ENCODE measurements at places on chromosomes 12 and 14.

- DNase-seq: no peak
These were observed 6.9 kb upstream of the RD3L start for GRCh38 chr14:103949131-103949790.

- no peak for DNase-seq
These were observed 1.9 kb upstream of the DHRS4 start for GRCh38 chr14:23951590-23952201.

- no peak for DNase-seq
These were observed 111.6 kb upstream of the PZP start for GRCh38 chr12:9319842-9320173.

- peak; percentile 84 for DNase-seq
These were observed 1180.6 kb downstream of the VRK1 start for GRCh38 chr14:97977651-97978261.

GRCh38 chr14:95514131-95515079 is 2.0 kb downstream of the SYNE3 start:
- DNase-seq: no peak

DNA sequence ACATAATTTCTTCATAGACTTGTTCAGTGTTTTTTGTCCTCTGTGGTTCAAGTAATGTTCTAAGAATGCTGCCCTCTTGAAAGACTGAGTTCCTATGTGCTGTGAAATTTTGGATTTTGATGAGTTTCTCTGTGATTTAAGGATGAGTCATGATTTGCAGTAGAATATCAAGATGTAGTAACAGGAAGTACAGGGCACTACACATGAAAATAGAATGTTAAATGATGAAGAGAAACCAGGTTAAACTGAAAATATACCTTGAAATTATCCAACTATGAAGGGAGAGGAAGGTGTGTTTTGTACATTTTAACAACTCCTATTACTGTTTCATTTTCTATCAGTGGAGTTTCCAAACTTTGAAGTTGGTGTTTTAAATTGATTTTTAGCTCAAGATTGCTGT is 4.8 kb downstream of the ELK3 start:
- no peak for DNase-seq

DNA sequence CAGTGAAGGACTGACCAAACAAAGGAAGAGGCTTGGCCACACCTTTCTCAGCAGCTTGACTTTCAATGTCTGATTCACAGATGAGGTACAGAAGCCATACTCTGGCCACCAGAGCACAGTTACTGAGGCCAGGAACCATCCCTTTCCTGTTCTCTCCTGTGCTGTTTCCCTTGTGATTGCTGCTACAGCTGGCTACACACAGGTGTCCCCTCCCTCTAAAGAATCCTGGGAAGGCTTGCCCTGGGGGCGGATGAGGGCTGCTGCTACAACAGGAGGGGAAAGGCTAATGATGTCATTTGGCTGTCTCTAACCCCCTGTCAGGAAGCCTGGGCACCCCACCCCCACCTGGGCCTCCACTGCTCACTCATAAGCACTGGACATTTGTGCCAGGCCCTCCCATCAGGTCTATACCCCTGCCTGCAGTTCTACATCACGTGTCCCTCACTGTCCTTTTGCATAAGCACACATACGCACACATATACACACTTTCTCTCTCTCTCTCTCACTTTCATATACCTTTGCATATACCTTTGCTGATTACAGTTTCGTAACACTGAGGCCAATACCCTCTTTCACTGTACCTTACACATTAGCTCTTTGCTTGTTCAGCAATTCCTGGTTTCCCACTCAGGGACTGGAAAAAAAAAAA is 41.4 kb downstream of the PRPF40B start:
- DNase-seq: peak; percentile 70

DNA sequence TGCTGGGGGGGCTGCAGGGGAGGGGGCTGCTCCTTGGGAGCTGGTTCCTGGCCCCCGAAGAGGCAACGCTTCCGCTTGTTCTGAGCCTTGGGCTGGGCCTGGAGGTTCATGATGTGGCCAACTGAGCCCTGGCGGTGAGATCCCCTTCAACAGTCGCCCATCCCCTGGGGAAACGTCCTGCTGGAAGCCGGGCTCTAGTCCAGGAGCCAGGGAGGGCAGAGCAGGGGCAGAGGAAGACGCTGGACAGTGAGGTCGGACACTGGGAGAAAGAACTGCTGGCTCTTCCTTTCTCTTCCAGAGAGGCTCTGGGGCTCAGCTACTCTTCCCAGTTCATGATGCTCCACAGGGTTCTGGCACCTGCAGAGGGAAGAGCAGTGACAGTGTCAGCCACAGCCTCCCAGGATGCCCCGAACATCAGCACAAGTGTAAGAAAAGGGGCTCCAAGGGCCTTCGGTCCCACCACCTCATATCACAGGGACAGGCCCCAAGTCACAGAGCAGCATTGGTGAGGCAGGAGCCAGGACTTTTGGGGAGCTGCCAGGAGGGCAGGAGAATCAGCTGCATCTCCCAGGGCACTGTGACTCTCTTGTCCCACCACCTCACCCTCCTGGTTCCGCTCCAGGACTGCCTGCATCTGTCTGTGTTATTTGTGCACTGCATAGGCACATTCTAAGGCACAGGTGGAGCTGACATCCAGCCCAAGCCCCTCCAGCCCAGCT is 25.9 kb upstream of the PNMA1 start:
- no peak for DNase-seq

DNA sequence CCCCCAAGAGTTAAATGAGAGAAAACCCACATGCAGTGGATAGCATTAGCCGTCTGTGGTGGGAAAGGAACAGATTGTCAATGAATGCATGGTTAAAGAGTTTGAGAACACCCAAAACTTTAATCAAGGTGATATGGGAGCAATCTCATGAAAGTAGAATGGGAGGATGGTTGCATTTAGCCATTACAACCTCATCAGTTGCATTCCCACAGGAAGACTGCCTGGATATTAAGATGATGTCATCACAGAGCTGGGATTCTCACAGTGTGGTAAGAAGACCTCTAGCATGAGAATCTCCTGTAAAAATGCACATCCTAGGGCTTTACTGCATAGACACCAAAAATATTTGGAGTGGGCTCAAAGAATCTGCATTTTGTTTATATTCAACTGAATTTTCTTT is 284.9 kb downstream of the RGS6 start:
- no peak for DNase-seq

GRCh38 chr12:76962099-76962498 is 83.3 kb upstream of the CSRP2 start:
- no peak for DNase-seq

GRCh38 chr14:96754845-96755184 is 42.4 kb upstream of the VRK1 start:
- DNase-seq: no peak

DNA sequence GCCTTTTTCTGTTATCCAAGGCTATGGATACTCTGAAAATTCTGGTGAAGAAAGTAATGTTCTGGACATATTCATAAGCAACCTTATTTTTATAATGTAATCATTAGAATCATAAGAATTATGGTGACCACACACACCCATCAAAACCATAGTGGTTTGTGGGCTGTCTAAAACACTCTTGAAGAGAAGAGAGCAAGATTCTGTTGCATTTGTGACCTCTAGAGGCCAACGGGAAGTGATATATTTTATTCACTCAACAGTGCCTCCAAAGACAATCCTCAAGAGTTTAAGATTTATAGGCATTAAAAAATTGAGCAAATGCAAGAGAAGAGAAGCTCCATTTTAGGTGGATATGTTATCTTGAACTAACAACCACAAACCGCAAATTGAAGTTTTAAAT is 68.5 kb upstream of the LGR5 start:
- DNase-seq: peak; percentile 32

DNA sequence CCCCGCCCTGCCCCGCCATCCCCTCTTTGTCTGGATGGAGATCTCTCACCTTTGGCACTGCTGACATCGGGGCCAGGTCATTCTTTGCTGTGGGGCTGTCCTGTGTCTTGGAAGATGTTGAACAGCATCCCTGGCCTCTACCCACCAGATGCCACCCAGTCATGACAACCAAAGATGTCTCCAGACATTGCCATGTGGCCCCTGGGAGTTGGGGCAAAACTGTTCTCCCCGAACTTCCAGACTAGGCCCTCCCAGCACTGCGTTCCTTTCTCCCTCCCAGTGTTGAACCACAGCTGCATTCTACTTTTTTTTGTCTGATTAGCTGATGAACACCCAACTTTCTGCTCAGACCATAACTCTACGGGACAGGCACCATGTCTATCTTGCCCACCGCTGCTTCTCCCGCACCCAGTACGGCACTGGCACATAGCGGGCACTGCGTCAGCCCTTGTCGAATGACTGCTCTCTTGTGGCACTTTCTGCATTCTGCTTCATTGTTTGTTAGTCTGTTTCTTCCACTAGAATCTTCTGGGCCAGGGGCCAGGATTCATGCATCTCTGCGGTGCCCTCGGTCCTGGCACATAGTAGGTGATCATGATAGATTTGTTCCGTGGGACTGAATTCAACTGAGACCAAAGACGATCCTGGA is 13.1 kb upstream of the MYL2 start:
- DNase-seq: no peak

DNA sequence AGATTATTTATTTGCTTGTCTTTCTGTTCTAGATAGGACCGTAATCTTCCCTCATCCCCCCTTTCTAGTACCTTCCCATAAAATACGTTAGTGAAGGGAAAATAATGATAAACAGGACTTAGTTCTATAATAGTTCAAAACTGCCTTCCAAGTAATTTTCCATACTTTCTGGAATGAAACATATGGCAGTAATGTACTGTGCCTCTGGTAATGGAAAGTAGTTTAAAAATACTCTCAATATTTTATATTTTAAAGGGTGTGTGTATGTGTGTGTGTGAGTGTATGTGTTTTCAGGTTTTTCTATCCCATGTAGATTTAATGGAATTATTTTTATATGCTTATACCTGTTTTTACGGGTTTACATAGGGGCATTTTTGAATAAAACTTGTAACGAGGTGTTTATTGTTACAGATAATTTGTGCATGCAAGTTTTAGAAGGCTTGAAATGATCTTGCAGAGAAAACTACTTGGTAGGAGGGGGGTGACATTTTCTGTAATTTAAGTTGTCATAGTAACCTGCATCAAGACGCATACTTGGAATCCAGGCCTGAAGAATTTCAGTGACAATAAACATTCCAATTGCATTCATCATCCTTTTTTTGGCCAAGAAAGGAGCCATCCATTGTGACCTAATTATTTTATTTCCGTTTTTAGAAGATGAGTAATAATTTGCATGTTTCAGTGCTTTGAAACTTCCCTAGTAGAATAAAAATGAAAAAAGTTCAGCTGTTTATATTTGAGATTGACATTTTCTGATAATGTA is 38.9 kb downstream of the RASSF8 start:
- no peak for DNase-seq

DNA sequence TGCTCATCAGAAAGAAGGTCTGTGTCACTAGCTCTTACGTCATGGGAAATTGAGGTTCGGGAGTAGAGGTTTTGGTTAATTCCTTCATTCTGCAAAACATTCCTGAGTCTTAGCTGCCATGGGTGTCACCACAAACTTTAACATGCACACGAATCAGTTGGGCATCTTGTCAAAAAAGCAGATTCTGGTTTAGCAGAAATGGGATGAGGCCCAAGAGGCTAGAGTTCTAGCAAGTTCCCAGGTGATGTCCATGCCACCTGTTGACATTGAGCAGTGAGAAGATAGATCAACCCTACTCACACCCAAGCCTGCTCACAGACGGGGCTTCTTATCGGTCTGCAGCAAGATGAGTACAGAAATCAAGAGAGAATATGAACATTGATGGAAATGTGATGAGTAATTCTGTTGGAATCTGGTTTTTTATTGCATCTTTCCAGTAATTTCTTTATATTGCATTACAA is 11.7 kb upstream of the RIN3 start:
- no peak for DNase-seq

DNA sequence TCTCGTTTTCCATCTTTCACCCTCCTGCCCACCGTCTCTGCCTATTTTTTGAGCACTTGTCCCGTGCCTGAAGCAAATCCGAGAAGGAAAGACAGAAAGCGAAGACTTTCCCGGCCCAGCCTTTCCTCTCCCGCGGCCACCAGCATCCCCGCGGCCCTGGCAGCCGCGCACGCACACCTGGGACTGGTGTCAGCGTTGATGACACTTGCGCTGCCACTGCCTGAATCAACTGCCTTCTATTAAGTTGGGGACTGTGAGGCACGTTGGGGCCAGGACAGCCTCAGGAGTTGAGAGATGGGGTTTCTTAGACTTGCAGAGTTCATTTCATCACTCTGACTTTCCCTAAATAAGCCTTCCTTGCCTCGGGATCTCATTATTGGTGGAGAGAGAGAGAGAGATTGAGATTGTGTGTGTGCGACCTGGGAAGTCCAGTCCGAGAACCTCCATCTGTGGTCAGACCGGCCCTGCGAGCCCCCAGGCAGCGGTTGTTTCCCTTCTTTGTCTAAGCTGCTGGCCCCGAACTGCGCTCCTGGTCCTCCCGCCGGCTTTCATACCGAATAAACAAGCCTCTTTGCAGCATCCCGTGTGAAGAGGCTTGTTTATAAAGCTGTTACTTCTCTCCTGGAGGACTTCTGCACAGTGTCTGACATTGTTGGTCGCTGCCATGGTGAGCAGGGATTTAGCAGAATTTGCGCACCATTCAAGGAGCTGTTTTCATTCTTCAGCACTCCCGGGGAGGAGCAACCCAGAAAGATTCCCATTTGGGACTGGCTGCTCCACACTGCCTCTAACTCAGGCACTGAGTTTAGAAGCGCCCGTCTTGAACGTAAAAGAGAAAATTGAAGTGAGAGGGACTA is 1.5 kb downstream of the PDZRN4 start:
- no peak for DNase-seq

DNA sequence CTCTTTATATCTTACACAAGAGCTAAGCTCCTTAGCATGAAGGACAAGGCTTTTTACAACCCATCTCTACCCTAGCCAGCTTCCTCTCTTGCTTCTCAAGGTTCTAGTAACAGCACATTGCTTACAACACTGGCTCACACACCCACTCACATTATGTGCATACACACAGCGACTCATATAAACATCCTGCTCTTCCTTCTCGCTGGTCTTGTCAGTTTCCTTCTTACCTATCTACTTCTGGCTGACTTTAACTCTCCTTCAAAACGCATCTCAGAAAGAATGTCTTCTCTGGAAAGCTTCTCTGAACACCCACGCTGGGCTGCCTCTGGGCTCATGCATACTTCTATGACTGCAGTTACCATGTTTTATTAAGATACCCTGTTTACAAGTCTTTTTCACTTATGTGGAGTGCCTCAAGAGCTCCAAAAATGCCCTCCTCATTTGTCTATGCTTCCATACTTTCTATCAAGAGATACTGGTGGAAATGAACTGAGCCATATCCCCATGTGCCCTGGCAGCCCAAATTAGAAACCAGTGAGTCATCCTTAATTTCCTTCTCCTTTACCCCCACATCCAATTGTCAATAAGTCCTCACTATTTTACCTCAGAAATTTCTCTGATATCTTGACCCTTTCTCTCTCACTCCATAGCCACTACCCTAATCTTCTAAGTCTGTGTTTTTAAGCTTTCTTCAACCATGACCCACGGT is 126.9 kb upstream of the KRAS start:
- DNase-seq: no peak

- DNase-seq: peak; percentile 79
These were observed 745 bp downstream of the CAND1 start for GRCh38 chr12:67269633-67270573.

DNA sequence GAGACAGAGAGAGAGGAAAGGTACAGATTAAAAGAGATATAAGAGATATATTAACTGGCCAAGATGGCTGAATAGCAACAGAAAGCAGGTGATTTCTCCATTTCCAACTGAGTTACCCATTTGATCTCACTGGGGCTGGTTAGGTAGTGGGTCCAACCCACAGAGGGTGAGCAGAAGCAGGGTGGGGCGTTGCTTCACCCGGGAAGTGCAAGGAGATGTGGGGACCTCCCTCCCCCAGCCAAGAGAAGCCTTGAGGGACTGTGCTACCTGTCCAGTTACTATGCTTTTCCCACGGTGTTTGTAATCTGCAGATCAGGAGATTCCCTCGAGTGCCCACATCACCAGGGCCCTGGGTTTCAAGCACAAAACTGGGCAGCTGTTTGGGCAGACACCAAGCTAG is 131.2 kb downstream of the AKAP6 start:
- no peak for DNase-seq
